ENCODE measurements at places on chromosomes 6 and 20.
A peak's percentile ranks its signal among the peaks of the same experiment; 100 is the strongest.

- DNase-seq: no peak
Measured at GRCh38 chr20:22583773-22584521, 425 bp downstream of the FOXA2 start.

GRCh38 chr20:38658879-38659596 is 57.4 kb downstream of the ARHGAP40 start:
- peak; percentile 9 for DNase-seq

- no peak for DNase-seq
Measured at GRCh38 chr20:46400253-46400652, 6.2 kb downstream of the ELMO2 start.

GRCh38 chr6:132570221-132570777 is at the start of gene TAAR6:
Gene TAAR6, plus strand, starts transcription at chr6:132570322. Its CDS starts 0 bp downstream, at chr6:132570322.
- no peak for DNase-seq

DNA sequence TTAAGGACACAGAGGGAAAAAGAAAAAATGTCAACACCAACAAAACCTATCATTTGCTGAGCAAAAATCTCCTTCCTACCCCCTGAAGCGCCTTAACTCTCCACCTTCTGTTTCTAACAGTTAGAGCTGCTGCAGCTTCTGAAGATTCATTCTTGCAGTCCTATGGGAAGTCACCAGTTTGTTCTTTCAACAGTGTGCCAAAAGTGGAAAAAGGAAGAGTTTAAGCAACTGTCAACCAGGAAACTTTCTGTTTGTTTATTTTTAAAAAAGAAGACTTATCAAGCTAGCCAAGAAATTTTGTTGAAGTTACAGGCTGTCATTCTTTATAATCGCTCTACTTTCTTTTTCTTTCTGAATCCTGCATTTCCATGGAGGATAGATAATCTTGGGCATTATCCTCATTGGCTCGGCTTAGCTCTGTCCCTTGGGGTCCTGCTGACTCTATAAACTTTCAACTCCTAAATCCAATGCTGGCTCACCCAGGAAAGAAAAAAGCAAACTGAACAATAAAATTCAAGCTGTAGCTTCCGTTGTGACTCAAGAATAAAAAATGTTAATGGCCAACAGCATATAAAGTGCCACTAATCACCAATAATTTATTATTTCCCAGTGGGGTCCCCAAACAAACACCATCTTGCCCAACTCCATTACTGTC is 172.8 kb upstream of the CITED2 start:
- DNase-seq: no peak

- no peak for DNase-seq
Measured at GRCh38 chr6:39791311-39791710, 865 bp upstream of the DAAM2 start.

DNA sequence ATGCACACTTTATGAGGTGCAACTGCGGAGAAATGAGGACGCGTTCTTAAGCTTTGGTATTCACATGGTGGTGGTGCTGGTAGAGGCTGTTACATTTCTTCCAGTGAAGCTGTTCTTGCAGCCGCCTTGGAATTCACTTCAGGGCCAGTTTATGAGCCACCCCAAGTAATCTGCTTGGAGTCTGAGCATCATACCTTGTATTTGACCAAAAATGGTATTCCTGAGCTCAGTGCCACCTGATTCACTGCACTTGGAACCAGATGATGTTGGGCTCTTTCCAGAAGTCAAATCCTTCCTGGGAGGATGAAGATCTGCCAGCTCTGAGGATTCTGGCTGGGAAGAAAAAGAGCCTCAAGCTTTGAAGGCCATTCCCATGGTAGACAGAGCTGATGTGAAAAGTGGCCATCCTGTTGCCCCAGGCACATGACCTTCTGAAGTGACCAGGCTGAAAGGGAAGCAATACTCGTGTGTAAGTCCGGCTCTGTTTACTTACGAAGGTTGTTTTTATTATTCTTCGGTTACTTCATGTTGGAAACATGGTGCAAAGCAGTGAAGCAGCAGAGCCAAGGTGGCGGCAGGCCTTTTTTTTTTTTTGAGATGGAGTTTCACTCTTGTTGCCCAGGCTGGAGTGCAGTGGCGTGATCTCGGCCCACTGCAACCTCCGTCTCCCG is 7.7 kb downstream of the MANBAL start:
- no peak for DNase-seq

DNA sequence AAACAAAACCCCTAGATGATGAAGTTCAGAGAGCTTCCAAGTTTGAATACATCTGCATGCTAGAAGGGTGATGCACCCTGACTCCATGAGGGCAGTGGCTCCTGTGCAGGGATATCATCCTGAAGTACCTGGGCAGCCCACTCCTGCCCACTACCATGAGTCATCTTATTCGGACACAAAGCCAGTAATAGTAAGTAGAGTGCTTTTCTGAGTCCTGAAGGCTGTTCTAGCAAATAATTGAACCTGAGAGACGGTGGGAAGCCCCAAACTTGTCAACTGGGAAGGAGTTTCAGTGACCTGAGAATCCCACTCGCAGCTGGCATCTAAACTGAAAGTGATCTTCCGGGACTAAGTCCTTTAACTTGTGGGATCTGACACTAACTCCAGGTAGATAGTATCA is 152.9 kb upstream of the COL21A1 start:
- DNase-seq: no peak

- no peak for DNase-seq
Measured at GRCh38 chr20:35467339-35468224, 12.2 kb downstream of the CEP250 start.

GRCh38 chr6:139519571-139520031 is 145.2 kb upstream of the CITED2 start:
- DNase-seq: no peak

All from activated CD4-positive, alpha-beta T cell treated with anti-CD3 and anti-CD28 coated beads, Interleukin-2, amount 50 U/mL, for 4 hours (primary cell).